ENCODE measurements at places on chromosomes 6 and 20.

DNA sequence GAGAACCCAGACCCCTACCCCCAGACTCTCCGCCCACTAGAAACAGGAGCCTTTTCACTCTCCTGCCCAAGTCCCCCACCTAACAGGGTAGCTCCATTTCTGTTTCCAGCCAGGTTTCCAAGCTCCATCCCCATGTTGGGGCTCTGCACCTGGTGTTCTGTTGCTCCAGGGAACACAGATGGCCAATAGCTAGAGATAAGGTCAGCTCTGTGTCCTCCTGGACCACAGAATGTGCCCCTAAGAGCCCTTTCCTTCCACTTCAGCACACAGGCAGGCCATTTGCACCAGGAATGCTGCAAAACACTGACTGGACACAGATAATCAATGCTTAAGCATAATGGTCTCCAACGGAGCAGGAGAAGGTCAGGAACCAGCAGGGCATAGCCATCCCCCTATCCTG, 159.4 kb downstream of the QRSL1 start:
- no peaks in the 10 kb centered on the region for H3K27me3 ChIP-seq
- H3K36me3 ChIP-seq = no peaks in the 10 kb centered on the region
- no peak overlapping the region for H3K4me3 ChIP-seq
- no peaks in the 10 kb centered on the region for H3K4me1 ChIP-seq

- H3K27me3 ChIP-seq = no peaks in the 10 kb centered on the region
- DNase-seq = no peak
- no peaks in the 10 kb centered on the region for H3K4me1 ChIP-seq
- no peak overlapping the region for H3K27ac ChIP-seq
- H3K4me3 ChIP-seq = no peak overlapping the region
These were observed 101.6 kb downstream of the DACT2 start for GRCh38 chr6:168217880-168218537.

DNA sequence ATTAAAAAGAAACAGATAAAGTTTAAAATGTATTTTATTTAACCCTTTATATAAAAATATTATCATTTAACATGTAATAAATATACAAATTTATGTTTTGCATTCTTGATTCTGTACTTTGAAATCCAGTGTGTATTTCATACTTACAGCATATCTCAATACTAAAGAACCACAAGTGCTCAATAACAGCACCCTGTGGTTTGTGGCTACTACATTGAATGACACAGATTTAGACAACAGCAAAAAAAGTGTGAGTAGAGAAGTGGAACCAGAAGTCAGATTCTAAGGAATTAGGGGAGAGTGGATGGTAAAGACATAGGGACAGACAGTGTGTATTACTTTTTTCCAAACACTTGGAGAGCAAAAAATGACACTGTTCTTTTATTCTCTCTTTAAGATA, 524.5 kb downstream of the BMP2 start:
- no peak for DNase-seq
- H3K36me3 ChIP-seq = no peaks in the 10 kb centered on the region
- no peaks in the 10 kb centered on the region for H3K27me3 ChIP-seq

DNA sequence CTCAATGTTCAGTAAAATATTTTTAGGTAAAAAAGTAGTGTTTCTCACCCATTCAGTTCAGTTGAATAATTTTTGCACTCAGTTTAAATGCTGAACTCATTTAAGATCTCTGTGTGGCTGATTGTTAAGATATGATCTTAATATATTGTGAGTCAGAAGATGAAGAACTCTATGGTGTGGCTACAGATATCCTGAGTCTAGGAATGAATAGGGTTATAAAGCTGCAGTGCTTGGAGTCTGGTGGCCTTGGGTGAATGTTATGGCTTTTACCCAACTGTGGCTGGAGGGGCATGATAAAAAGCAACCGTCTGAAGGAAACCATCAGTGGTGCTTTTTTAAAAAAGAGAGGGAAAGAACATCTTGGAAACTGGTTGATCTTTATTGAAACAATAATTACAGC, 65.9 kb downstream of the CCN2 start:
- no peak for DNase-seq
- peaks cover 16% of the 10 kb centered on the region for H3K36me3 ChIP-seq
- no peak overlapping the region for H3K4me3 ChIP-seq
- H3K4me1 ChIP-seq = no peaks in the 10 kb centered on the region

- H3K27ac ChIP-seq = peak overlapping the region; percentile 53
- no peak for DNase-seq
- H3K27me3 ChIP-seq = no peaks in the 10 kb centered on the region
- peaks cover 8% of the 10 kb centered on the region for H3K4me1 ChIP-seq
These were observed 422.1 kb downstream of the GJA1 start for GRCh38 chr6:121857551-121857950.

DNA sequence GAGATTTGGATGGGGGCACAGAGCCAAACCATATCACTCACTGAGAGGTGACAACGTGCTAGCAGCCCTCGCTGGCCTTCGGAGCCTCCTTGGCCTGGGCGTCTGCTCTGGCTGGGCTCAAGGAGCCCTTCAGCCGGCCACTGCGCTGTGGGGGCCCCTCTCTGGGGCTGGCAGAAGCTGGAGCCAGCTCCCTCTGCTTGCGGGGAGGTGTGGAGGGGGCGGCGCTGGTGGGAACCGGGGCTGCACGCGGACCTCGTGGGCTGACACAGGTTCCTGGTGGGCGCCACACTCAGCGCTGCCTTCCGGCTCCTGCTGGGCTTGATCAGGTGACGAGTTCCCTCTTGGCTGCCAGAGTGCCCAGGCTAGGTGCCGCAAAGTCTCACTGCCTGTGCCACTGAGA, 489.2 kb downstream of the PKHD1 start:
- H3K27me3 ChIP-seq = no peaks in the 10 kb centered on the region
- DNase-seq = no peak
- H3K36me3 ChIP-seq = no peaks in the 10 kb centered on the region
- H3K4me1 ChIP-seq = no peaks in the 10 kb centered on the region

DNA sequence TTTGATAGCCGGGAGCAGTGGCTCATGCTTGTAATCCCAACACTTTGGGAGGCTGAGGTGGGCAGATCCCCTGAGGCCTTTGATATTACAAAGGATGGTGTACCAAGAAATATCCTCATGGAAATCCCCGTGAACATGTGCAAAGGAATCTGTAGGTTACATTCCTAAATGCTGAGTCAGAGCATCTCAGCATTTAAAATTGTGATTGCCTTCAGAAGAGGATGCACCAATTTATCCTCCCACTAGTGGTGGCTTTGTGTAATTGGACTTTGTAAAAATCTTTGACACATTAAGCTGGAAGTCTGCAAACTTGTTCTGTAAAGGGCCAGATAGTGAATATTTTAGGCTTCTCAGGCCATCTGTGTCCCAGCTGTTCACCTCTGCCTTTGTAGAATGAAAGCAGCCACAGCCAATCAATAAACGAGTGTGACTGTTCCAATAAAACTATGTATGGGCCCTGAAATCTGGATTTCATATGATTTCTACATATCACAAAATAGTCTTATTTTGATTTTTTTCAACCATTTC, 11.8 kb downstream of the TMEM14B start:
- H3K27ac ChIP-seq = no peak overlapping the region
- no peaks in the 10 kb centered on the region for H3K27me3 ChIP-seq
- peaks cover 24% of the 10 kb centered on the region for H3K36me3 ChIP-seq
- H3K4me3 ChIP-seq = no peak overlapping the region

DNA sequence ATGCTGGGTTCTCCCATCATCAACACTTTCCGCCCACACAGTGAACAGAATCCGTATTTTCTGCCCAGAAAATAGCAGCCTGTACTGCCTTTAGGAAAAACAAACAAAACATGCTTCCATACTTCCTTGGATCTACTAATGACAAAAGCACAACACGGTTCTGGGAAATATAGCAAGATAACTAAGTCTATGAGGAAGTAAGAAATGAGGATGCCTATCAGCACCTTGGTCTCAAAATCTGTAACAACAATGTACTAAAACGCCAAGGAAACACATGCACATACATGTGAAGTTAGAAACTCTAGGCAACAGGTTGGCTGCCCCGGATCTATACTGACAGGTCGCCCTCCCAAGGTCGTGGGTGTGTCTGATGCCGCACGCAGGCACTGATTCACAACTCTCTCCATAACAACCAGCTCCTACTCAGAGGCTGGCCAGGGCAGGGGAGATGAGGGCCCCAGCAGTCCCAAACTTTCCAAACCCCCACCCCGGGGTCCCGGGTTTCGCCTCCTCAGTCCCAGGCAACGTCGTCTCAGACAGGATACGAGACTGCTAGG, 710 bp downstream of the BTBD9 start:
- peak overlapping the region; percentile 71 for H3K4me3 ChIP-seq
- H3K4me1 ChIP-seq = peaks cover 23% of the 10 kb centered on the region
- no peaks in the 10 kb centered on the region for H3K36me3 ChIP-seq
- H3K27me3 ChIP-seq = no peaks in the 10 kb centered on the region
- peak overlapping the region; percentile 84 for H3K27ac ChIP-seq

DNA sequence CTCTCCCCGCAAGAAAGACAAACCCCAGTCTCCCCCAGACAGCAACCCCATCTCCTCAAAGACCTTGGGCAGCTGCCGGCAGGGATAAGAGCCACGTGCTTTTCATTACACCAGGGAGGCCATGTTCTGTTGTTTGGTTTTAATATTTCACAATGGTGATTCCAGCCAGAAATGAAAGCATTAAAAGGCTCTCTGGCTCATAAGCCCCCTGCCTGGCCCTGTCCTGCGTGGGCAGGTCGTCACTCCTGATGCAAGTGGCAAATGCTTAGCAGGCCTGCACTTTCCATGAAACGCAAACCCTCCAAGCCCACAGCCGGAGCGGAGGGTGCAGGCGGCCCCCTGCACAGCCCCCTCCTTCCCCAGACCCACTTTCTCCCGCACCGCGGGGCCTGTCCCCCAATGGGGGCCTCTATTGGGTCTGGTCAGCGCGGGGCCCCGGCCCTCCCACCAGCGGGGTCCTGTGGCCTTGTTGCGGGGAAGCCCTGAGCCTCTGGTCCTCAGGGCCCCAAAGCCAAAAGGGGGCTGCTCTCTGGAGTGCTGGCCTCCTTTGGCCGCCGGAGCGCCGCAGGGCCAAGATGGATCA, 77.2 kb downstream of the TMEM242 start:
- no peaks in the 10 kb centered on the region for H3K27me3 ChIP-seq
- no peaks in the 10 kb centered on the region for H3K36me3 ChIP-seq
- no peak overlapping the region for H3K4me3 ChIP-seq
- peak overlapping the region; percentile 58 for H3K27ac ChIP-seq
- peaks cover 34% of the 10 kb centered on the region for H3K4me1 ChIP-seq
- DNase-seq = peak; percentile 97

DNA sequence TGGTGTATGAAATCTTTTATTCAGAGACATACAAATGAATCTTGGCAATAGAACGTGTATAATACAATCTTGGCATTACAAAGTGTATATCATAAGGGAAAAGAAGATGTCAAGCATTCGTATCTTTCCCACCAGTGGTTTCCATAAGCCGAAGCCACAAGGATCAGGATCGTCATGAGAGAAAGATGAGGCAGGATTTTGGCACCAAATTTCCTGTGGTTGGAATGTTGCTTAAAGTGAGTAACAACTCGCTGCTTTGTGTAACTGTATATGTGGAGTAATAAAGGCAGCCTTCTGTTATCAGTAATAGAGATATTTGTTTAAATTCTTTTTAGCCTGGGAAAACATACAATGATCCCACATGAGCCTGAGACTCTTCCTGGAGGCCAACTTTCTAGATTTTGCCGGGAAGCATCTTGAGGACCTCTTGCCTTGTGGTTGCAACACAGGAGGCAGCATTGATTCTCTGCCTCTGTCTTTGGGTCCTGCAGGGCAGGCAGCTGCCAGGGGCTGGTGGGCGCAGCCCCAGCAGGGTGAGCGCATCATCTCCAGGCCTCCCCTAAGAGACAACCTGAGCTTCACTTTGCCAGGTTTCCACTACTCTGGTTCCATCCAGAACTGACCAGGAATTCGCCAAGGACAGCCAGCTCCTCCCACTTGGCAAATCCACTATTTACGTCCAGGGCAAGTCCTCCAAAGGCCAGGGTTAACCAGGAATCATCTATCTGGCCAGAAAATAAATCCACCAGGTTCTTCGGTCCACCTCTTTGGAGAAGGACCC, 230.9 kb upstream of the SULF2 start:
- no peaks in the 10 kb centered on the region for H3K36me3 ChIP-seq
- no peaks in the 10 kb centered on the region for H3K27me3 ChIP-seq
- H3K27ac ChIP-seq = no peak overlapping the region
- H3K4me1 ChIP-seq = no peaks in the 10 kb centered on the region

- no peak overlapping the region for H3K27ac ChIP-seq
- H3K4me1 ChIP-seq = no peaks in the 10 kb centered on the region
- H3K36me3 ChIP-seq = no peaks in the 10 kb centered on the region
- no peak overlapping the region for H3K4me3 ChIP-seq
- no peak for DNase-seq
These were observed 29.2 kb upstream of the SSR1 start for GRCh38 chr6:7341989-7342742.

DNA sequence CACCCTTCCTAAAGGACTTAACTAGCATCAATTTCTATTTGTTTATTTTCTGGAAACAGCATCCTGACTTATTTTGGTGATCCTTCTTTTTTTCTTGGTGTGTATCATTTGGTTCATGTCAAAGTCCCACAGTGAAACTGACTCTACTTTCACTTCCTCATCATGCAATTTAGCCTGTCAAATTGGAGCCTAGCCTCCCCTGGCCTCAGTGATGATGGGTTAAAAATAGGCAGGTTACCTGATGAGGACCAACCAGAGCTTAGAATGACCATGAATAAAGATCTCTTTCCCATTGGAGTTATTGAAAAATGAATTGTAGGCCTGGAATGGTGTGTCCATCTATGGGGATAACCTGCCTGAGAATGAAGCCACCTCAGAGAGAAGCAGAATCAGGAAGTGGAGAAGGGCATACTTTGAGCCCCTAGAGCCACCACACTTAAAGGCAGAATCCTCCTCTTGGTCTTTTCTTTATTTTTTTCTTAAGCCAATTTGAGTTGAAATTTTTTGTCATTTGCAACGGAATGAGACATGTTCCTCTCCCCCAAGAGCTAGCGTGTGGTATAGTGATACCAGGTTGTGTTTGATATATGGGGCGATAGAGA, 105.6 kb downstream of the BTBD3 start:
- H3K4me3 ChIP-seq = no peak overlapping the region
- no peak for DNase-seq
- H3K4me1 ChIP-seq = no peaks in the 10 kb centered on the region
- H3K27ac ChIP-seq = no peak overlapping the region
- no peaks in the 10 kb centered on the region for H3K36me3 ChIP-seq
- H3K27me3 ChIP-seq = no peaks in the 10 kb centered on the region

DNA sequence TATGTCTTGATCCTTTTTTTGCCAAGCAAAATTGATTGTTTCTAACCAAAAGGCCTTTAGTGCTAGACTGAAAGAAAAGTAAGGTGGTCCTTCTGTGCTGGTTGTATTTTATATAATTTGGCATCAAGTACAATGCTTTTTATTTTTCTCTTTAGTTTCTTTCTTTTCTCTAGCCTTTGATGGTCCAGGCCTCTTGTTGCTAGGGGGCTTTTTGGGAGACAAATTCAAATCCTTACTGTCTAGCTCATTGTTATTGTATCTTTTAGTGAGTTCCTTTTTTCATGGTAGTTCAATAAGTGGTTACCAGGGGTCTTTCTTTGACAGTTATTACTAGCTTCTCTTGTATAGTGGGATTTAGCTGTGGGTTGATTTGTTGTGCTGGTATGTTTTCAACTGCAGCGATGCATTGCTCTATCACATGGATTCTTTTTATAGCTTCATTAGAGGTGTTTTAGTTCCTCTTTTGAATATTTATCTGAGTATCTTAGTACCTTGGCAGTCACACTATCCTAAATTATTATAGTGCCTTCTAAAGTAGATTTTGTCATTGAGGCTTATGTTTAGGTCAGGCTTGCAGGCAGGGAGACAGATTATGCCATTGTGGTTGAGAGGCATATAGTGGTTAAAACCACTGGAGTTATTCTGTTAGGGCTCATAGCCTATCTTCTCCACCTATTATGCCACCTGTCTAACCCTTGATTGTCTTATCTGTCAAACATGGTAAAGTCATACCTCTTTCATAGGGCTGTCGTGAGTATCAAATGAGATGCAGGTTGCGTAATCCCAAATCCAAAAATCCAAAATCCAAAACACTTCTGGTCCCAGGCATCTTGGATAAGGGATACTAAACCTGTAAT, 49.5 kb downstream of the KCNS1 start:
- peaks cover 11% of the 10 kb centered on the region for H3K4me1 ChIP-seq
- peaks cover 6% of the 10 kb centered on the region for H3K36me3 ChIP-seq
- H3K27me3 ChIP-seq = no peaks in the 10 kb centered on the region
- H3K27ac ChIP-seq = no peak overlapping the region
- no peak for DNase-seq
